ENCODE measurements at places on chromosomes 11 and 22. TPM values are rescaled to one million over a fixed set of nuclear protein-coding genes. Genes with fewer than 3 reads are reported as not detected.

The MS4A15 gene
- total RNA-seq: not detected

The OR56A1 gene
- under 0.01 TPM for total RNA-seq

The NAA40 gene
- 11.4 TPM for total RNA-seq

The SLC25A18 gene
- total RNA-seq: 4.1 TPM

The DDTL gene
- 3.7 TPM for total RNA-seq

The RAB38 gene
- total RNA-seq: under 0.01 TPM

The CRYBB3 gene
- total RNA-seq: not detected

The GLYAT gene
- total RNA-seq: not detected

The OR6A2 gene
- 0.41 TPM for total RNA-seq

The MRGPRX4 gene
- total RNA-seq: not detected

Measured in frontal cortex (tissue), 4 donors.